ENCODE measurements at places on chromosomes 7 and 10. TPM values are rescaled to one million over a fixed set of nuclear protein-coding genes. Genes with fewer than 3 reads are reported as not detected.

Gene LEP
- 0.06 TPM for total RNA-seq

Gene CPXM2
- total RNA-seq = 12.7 TPM

Gene TMEM270
- total RNA-seq = not detected

Gene ELN
- 287 TPM for total RNA-seq

Gene ORAI2
- total RNA-seq = 22.1 TPM

DNA sequence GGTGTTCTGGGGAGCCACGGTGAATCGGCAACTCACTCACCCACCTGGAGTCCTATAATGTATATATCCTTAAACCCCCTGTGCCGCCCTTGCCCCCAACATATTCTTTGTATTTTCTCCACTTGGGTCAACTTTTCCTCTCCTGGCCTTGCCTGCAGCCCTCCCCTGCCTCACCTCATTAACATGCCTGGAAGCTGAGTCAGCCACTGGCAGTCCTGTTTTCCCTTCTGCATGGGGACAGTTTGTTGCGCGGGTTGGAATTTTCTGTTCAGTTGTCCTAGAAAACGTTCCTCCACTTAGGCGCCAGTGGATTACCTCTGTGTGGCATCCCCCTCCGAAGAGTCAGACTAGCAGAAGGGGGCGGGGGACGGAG lies 97.4 kb downstream of the C10orf105 start:
- no peak for DNase-seq

GRCh38 chr7:129804890-129805719 lies 147.7 kb downstream of the UBE2H start:
- DNase-seq = no peak

GRCh38 chr7:135333946-135334345 lies 100.3 kb downstream of the STRA8 start:
- no peak for DNase-seq

DNA sequence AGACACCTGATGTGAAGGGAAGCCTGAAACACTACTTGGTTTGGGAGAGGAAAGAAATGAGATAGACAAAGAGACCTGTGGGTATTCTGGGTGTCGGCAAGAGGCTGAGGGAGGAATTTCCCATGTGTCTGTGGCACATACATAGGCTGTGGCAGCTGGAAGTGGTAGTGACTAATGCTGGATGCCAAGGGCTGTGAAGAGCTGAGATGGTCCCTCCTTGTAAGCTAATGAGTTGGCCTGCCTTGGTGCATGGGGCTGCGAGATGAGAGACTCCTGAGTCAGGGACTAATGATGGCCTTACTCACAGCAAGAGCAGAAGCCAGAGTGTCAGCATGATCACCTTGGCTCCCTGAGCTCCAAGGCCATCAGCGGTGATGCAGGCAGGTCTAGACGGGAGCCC lies 119.0 kb upstream of the EEPD1 start:
- DNase-seq = no peak

GRCh38 chr10:51654918-51655317 lies 44.5 kb downstream of the CSTF2T start:
- peak; percentile 57 for DNase-seq

GRCh38 chr7:1121886-1122831 lies 34.2 kb downstream of the GPER1 start:
- no peak for DNase-seq

- no peak for DNase-seq
Observed at GRCh38 chr10:70376436-70377378, 5.7 kb downstream of the LRRC20 start.

DNA sequence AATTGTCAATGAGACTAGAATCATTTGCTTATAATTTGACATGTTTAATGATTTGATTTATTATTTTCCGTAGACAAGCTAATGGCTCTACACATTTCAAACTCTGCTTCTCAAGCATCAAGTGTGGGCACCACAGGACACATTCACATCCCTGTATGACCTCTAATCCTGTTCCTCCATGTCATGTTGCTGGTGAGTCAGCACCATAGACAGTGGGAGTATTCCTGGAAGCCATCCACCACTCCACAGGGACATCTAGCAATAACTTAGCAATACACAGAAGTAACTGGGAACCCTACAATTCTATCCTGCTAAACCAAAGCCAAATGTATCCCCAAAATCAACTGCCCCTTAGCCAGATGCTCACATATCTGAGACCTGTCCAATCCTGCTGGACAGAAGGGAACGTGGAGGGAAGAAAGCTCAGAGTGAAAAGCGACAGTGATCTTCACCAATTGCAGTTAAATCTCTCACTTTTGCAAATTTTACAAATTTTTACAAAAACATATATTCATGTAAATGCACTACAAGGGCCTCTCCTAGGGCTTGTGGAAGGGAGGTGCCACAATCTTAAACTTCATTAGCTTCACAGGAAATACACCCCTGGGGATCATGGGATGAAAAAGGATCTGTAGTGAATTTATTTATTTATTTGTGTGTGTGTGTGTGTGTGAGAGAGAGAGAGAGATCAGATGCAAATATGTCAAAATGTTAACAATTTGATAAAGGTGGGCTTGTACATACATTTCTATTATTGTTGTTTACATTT lies 126.5 kb downstream of the GFRA1 start:
- no peak for DNase-seq

DNA sequence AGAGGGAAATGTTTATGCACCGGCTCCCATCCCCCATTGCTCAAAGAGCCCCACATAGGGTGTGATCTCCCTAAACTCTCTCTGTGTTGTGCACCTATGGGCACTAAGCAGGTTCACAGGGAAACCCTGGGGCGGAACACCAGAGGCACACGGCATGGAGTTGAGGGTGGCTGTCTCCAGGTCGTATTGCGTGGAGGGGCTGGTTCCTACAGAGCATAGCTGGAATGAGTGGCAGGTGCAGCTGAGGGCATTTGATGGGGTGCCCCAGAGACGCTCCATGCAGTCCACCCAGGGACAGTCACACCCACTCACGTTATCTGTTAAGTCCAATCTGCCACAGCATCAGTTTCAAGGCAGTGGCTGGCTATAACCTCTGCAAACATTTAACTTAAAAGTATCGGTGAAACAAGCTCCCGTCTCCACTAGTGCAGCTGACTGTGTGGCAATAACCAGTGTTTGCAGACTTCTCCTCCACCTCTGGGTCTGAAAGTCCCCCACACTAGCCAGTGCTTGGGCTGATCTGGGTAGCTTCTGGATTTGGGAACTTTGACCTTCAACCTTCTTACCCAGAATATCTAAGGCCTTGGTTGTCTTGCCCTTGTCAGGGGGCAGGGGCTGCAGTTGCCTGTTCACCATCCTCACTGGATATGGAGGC lies 249.2 kb upstream of the ZNF32 start:
- DNase-seq = no peak

DNA sequence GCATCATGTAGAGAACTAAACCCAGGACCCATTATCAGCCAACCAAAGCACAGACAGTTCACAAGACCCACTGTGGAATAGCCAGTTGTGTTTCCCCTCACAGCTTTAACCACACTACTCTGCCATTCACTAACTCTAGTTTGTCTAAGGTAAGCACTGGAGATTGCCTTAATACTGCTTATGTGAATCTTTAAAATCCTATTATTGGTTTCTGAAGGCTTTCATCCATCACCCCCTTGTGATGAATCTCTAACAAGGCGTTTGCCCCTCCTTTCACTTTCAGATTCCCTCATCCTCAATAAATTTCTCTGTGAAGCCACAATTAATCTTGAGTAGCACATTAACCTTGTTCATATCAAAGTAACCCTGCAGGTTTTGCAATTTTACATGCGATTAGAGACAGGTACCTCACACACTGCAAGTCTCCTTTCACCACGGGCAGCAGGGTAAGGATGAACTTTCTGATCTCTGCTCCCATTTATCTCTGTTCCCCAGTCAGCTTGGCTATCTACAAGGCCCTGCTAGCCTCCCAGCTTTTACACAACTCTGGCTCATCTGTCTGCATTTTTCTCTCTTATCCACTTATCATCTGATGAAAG lies 785.6 kb downstream of the REEP3 start:
- no peak for DNase-seq

GRCh38 chr7:122881324-122881723 lies 4.9 kb downstream of the CADPS2 start:
- no peak for DNase-seq

DNA sequence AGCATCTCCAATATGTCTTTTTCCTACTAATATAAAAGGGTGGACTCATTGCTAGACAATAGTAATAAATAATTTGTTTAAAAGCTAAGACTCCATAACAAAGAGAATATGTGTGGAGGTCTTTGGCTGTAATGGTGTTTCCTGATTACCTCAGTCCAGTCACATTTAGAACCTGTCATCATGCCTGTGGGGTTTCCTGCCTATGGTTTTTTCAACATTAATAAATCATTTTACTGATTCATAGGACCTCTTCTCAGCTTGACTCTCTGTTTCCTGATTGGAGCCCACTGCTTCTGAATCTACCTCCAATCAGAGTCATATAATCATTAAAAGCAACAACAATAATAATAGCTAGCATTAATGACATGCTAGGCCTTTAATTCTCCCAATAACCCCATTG lies 52.4 kb upstream of the GNAI1 start:
- no peak for DNase-seq

DNA sequence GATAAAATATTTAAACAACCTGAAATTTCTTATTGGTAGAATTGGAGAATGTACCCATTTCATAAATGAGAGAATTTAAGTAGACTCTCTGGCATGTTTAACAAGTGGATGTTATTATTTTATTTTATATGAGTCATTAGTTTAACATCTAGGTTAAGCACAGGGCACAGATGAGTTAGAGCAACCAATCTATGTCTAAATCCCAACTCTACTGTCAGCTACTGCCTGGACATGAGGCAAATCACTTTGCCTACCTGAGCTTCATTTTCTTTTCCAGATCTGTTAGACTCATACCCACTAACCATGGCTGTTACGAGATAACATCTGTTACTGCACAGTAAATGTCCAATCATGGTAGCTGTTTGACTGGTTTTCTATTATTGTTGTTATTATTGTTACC lies 251.1 kb downstream of the INHBA start:
- DNase-seq = no peak

DNA sequence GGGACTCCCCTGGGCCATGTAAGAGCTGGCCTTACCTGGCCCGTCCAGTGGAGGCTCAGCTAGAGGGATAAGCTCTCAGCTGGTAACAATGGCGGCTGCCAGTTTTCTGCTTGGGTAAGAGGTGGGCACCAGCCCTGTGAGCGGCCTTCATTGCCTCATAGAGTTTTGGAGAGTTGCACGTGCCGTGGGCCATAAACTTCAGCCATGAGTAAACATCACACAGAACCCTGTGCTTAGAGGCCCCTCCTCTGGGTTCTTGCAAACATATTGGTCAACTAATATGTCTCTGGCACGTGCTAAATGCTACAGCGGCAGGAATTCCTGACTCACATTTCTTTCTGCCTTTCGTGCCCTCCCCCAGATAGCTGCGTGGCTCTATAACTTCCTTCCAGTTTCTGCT lies 103.9 kb upstream of the LEP start:
- no peak for DNase-seq

GRCh38 chr7:7851381-7851780 lies 117.2 kb upstream of the GLCCI1 start:
- no peak for DNase-seq

- DNase-seq = no peak
Observed at GRCh38 chr10:43132867-43133787, 5.1 kb upstream of the CSGALNACT2 start.

GRCh38 chr10:104260775-104261115 lies 6.1 kb downstream of the GSTO1 start:
- DNase-seq = no peak

- no peak for DNase-seq
Observed at GRCh38 chr10:43922335-43923280, 273.9 kb upstream of the ZNF32 start.

- DNase-seq = no peak
Observed at GRCh38 chr7:119436882-119437281, 836.1 kb upstream of the KCND2 start.

DNA sequence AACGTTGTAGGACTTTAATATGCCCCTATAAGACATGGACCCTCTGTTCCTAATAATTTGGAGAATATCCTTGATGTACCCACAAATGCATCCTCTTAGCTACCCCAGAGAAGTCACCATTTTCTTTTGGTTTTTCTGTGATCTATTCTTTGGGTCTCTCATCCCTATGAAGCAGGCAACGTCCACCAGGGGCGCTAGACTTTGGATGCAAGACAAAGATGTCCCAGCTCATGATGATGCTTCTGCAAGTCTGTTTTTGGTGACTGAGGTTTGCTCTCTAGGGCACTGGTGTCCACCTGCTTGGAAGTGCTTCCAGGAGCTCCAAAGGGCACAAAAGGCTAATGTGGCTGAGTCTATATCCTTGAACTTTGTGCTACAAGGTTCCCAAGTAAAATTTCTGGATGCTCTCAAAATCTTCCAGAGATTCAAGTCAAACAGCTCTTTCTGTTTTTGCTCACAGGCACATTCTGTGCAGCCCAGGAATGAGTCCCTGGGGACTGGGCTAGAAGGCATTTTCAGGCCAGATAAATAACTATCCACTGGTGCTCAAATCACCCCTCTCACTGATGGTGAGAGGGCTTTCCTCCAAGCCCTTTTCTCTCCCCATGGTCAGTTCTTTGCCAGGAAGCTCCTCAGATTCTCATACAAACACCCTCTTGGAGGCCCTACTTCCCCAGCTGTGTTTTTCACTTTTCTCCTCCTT lies 166.4 kb downstream of the C7orf25 start:
- DNase-seq = no peak

DNA sequence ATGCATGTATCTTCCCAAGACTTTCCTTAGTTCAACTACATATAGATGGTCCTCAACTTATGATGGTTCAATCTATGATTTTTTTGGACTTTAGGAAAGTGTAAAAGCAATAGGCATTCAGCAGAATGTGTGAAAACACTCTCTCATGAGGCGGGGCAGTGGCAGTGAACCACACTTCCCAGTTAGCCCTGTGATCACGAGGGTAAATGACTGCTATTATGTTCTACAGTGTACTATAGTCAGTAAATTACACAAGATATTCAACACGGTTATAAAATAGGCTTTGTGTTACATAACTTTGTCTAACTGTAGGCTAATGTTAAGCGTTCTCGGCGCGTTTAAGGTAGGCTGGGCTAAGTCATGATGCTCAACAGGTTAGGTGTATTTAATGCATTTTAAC lies 169.3 kb downstream of the AMPH start:
- no peak for DNase-seq

GRCh38 chr10:88493691-88494483 lies 89.2 kb downstream of the RNLS start:
- DNase-seq = no peak

- no peak for DNase-seq
Observed at GRCh38 chr10:48251525-48252353, 22.8 kb downstream of the FRMPD2 start.

- DNase-seq = no peak
Observed at GRCh38 chr10:45514291-45515270, 140.6 kb downstream of the ALOX5 start.

GRCh38 chr7:13062631-13063030 lies 375.2 kb downstream of the ARL4A start:
- DNase-seq = no peak
